ENCODE measurements at places on chromosomes 4 and X.
A peak's percentile ranks its signal among the peaks of the same experiment; 100 is the strongest.

DNA sequence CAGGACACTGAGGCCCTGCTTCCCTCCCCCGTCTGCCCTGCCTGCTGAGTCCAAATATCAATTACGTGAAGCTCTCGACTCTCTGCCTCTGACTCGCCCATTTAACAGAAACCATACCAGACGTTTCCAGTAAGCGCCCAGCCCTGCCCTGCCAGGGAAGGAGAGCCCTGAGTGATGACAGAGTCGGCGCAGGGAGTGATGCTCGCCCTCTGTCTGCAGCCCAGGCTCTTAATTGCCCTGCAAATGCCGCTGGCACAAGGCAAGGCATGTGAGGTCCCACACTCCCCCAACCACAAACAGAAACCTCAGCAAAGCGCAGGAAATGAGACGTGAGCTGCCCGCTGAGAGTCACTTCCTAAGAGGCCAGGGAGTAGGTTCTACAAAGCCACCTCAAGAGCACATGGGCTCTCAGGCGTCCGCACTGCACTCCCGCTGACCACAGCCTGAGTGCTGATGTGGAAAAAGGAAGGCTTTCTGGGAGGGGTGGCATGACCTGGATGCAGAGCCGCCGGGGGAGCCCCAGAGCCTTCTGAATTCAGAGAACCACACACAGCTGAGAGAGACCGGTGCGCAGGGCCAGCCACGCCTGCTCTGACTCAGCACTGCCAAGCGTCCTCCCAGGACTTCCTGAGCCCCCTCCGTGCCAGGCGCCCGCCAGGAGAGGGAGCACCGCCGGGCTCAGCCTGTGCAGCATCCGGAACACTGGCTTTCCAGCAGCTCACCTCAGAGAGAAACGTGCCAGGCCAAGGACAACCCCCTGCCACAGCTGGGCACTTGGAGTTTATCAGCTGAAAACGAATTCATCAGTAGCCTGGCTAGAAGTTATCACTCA is 5.3 kb downstream of the ZFYVE28 start:
- DNase-seq: peak; percentile 83

- DNase-seq: no peak
These were observed 6.2 kb downstream of the MGARP start for GRCh38 chr4:139273835-139274234.

GRCh38 chr4:108432418-108432817 is 188.0 kb upstream of the RPL34 start:
- DNase-seq: no peak

DNA sequence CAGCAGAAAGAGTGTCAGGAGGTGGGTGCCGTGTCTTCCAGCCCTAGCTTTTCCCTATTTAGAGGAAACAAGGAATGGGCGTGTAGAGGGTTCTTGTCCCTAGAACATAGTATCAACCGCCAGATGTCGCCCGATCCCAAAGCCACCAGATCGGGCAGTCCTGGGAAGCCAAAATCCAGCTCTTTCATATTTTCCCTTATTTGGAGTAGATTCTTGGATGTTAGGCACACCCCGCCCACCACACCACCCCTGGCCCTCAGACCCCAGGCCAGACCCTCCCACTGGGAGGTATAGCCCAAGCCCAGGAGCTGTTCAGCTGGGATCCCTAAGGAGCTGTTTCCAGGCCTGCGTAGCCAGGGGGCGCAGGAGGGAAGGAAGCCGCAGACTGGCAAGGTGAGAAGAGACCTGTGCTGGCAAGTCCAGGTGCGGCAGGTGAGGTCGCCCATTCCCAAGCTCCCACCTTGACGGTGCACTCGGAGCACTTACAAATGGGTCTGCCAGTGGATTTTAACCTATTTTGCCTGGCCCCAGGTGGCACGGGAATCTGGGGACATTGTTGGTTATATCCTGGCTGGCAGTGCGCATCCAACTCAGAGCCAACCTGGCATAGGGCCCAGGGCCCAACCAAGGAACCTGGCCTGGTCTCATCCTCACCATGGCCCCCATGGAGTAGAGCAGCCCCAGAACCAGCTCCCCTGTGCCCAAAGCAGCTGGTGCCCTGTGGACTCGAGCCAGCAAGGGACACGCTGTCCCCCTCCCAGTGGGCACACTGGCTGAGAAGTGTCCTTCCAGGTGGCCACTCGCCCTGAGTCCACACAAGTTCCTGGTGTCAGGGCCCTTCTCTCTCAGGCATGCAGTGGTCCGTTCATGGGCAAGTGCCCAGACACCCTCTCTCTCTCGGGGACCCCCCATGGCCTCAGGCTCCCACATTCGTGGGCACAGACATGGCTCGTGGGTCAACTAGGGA is 811 bp downstream of the FLNA start:
- no peak for DNase-seq

GRCh38 chr4:39085891-39086290 is 23.9 kb downstream of the KLHL5 start:
- no peak for DNase-seq

DNA sequence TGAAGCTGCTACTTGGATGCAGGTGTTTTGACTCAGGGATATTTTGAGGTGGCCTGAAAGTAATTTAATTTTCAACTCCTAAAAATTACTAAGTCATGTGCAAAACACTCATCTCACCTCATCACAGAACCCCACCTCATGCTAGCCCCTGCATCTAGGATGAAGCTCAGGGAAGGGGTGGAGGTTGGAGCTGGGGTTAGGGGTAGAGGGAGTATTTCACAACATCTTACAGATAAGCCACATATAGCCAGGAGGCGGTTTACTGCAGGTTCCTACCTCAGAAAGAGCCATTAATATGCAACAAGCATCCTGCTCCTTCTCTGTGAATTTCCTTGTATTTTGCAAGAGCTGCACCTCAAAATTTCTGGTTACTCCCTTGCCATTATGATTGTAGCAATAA is 70.5 kb upstream of the TSPAN5 start:
- no peak for DNase-seq

- DNase-seq: no peak
These were observed 245.6 kb downstream of the TRAM1L1 start for GRCh38 chr4:116839826-116840225.

GRCh38 chrX:105313596-105313995 is 93.1 kb upstream of the TEX13A start:
- no peak for DNase-seq

DNA sequence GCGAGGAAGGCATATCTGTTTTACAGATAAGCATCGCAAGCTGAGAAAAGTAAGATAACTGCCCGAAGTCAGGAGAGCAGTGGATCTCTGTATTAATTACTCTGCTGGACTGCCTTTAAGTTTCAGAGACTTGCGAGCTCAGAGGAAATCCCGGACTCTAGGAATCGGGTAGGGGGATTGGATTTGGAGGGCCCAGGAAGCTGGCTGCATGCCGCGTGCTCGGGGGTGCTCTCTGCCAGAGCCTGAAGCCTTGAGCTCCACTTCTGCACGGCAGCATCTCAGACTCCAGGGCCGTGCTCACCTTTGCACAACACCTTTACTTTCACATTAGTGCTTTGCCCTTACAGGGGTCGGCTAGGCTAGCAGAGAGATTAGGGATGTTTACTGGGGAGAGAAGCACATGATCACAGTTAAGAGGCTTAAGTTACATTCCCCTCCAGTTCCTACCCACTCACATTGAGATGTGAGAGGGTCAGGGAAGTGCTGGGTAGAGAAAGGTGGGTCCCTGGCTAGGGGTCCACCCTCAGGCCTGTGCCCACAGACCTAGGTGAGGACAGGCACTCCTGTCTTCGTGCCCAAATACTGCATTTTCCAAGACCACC is 57.0 kb downstream of the TRIML1 start:
- DNase-seq: no peak

DNA sequence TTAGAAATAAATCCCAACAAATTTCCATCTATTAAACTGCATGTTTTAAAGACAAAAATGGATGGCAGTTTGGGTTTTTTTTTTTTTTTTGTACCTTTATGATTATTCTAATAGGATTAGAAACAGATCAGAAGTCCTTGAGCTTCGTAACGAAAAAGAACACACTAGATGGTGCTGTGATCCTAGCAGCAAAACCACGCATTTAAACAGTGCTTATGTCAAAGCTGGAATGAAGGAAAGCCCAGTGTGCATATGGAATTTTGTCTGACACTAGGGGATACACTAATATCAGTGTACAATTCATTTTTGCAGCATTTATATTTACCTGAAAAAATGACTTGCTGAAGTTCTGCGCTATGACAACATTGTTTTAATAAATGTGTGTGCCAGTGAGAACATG is 229.1 kb downstream of the VEGFC start:
- no peak for DNase-seq

GRCh38 chr4:184648054-184648312 is 1.3 kb downstream of the CASP3 start:
- DNase-seq: no peak

GRCh38 chr4:128633067-128633466 is 176.4 kb upstream of the JADE1 start:
- no peak for DNase-seq

GRCh38 chr4:42637867-42638266 is 19.0 kb downstream of the ATP8A1 start:
- DNase-seq: no peak

GRCh38 chrX:70052895-70053615 is 3.3 kb upstream of the AWAT2 start:
- DNase-seq: no peak

GRCh38 chrX:3142259-3143042 is 101.2 kb downstream of the ARSF start:
- no peak for DNase-seq

DNA sequence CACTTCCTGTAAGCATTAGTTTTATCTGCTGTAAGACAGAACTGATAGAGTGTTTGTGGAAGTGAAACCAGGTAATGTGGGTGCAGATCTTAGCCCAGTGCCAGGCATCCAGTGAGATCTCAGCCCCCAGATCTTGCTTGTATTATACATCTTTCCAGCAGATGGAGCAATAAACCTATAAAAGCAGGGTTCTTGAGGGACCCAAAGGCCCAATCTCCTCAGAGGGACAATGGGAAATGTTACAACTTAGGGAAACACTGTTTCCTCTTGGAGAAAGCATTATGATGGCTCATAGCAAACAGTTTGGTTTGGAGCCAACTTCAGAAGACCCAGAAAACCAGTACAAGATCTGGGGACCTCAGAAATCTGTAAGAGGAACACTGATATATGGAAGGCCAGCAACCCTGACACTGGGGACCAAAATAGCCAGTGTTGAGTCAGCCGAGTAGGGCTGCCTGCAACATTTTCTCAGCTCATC is 206.3 kb downstream of the SLC7A11 start:
- no peak for DNase-seq

DNA sequence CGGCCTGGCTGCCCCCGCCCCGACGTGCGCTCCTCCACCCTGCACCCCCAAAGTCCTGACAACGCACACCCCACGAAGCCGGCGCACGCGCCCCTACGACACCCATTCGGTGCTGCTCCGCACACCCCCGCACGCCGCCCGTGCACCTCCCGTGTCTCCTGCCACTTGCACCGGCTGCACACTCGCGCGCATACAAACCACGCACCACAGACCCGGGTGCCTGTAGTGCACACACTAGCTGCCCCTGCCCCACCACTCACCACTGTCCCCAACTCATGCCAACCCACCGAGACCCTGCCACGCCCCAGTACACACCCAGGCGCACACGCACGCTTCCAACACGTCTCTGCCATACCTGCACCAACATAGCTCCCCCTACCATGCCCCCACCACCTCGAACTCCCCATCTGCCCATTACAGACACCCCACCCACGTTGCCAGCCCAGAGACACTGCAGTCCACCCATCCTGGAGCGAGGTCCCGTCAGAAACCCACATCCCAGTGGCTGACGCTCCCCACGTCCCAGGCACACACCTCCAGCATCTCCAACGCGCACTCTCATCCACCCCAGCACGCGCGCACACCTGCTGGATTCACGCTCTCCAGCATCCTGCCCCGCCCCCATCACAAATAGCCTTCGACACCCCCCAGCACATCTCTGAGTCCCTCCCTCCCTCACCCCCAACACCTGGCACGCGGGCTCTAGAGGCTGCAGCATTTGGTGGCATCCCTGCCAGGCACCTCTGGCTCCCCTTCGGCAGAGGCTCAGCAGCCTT is 4.2 kb upstream of the DUSP9 start:
- no peak for DNase-seq

GRCh38 chr4:17367201-17367600 is 144.7 kb downstream of the QDPR start:
- DNase-seq: no peak

DNA sequence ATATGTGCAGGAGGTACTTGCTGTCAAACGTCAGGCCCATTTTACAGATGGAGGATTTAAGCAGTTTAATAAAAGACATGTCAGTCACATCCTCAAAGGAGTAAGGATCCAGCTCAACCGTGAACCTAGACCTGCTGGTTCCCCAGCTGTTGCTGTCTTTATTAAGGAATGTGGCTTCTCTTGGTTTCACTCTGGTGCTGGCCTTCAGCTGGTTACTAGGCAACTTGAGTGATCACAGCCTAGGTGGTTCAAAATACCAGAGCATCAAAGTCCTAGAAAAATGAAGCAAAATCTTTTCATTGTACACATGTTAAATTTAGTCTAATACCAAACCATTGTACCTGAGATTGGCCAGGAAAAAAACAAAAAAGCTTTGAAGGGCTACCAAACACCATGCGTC is 32.7 kb upstream of the GLRA2 start:
- no peak for DNase-seq

- no peak for DNase-seq
These were observed 9.0 kb upstream of the TMEM144 start for GRCh38 chr4:158201322-158201721.

- no peak for DNase-seq
These were observed 34.1 kb upstream of the MXD4 start for GRCh38 chr4:2295900-2296442.

GRCh38 chr4:138553001-138553845 is 311.1 kb upstream of the SLC7A11 start:
- DNase-seq: no peak

- no peak for DNase-seq
These were observed 287.3 kb downstream of the STK32B start for GRCh38 chr4:5338531-5338930.

GRCh38 chr4:142311916-142312315 is 534.2 kb downstream of the INPP4B start:
- no peak for DNase-seq

- DNase-seq: no peak
These were observed 146.8 kb downstream of the PPP3CA start for GRCh38 chr4:101200561-101200960.

- peak; percentile 13 for DNase-seq
These were observed 71.0 kb downstream of the PJA1 start for GRCh38 chrX:69093960-69094871.

- no peak for DNase-seq
These were observed 773 bp downstream of the TLR3 start for GRCh38 chr4:186069729-186070128.

DNA sequence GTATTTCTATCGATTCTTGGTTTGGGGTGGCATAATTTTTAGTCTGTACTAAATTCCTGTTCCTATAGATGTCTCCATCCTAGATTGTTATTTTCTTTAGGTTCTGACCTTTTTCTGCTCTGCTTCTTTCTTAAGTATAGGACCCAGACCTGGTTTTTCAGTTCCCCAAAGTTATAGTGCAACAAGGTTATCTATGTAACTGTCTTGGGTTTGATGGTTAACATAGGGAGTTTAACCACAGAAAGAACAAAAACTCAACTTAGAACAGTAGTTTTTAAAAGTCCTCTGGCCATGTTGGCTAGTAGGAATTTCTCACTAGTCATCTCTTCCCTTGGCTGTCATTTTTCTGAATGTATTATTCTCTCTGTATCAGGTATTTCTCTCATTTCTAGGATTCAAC is 38.8 kb upstream of the MAD2L1 start:
- DNase-seq: no peak

- no peak for DNase-seq
These were observed 43.3 kb downstream of the BMP15 start for GRCh38 chrX:50953832-50954231.

Data from stimulated activated CD4-positive, alpha-beta T cell treated with anti-CD3 and anti-CD28 coated beads, Interleukin-2, amount 100 ng/mL, for 24 hours (primary cell).